ENCODE measurements at places on chromosomes 16 and 17.

- DNase-seq: no peak
These were observed 94.1 kb upstream of the XYLT1 start for GRCh38 chr16:17564856-17565255.

DNA sequence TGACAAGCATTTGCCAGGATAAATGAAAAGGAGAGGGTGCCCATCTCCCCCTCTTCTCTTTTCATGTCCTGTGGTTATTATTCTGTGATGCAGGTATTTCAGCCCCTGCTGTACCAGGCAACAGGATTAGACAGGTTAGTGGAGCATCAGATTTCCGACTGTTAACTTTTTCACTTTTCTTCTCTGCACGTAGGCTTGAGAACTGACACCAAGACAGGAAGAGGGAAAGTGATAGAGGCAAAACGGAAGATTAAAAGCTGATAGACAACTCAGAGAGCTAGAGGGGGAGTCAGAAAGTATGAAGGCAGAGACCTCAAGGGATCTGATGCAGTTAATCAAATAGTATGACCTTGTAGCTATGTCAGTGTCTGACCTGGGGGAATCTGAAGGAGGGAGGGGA, 132.8 kb downstream of the SOX9 start:
- no peak for DNase-seq

DNA sequence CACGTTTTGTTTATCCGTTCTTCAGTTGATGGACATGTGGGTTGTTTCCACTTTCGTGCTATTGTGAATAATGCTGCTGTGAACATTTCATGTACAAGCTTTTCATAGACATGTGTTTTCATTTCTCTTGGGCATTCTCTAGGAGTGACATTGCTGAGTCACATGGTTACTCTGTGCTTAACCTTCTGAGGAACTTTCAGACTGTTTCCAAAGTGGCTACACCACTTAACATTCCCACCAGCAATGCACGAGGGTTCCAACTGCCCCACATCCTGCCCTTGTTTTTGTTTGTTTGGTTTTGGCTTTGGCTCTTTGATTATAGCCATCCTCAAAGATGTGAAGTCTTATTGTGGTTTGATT, 14.2 kb upstream of the PEMT start:
- DNase-seq: no peak

DNA sequence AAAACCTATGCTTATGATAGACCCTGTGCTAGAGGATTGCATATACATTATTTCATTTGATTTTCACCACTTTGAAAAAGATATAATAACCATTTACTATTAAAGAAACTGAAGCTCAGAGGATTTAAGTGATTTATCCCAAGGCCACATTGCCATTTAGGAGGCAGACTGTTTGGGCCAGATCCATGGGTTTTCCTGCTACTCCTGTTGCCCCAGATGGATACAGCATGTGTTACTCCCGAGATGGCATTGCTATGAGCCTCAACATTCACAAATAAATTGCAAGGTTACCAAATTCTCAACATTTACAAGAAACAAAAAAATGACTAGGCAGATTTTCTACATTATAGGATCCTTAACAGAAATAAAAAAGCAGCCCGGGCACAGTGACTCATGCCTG, 322.1 kb upstream of the SOX9 start:
- DNase-seq: no peak

GRCh38 chr17:55644346-55644745, 78.3 kb downstream of the TMEM100 start:
- DNase-seq: no peak

All from DMS153 (cell line).